ENCODE measurements at places on chromosomes 5 and 9.
A peak's percentile ranks its signal among the peaks of the same experiment; 100 is the strongest.

GRCh38 chr5:149434162-149435014 lies 55.3 kb upstream of the IL17B start:
- peak; percentile 23 for DNase-seq

DNA sequence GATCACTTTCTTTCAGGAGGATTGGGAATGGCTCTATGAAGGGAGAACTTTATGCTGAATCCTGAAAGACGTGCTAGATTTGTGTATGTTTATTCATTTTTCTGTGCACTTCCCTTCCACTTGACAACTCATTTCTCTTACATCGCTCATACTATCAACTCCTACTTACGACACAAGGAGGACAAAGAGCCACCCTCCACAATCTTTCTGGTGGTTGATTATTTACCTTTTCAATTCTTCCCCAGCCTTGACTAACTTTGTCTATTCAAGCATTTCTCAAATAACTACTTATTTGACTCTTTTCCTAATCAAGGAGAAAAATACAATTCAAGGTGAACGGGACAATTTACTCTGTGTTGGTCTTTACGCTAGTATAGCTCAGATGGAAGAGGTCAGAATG lies 622.1 kb downstream of the TLR4 start:
- DNase-seq = no peak

GRCh38 chr9:94700445-94700844 lies 26.1 kb upstream of the AOPEP start:
- no peak for DNase-seq

DNA sequence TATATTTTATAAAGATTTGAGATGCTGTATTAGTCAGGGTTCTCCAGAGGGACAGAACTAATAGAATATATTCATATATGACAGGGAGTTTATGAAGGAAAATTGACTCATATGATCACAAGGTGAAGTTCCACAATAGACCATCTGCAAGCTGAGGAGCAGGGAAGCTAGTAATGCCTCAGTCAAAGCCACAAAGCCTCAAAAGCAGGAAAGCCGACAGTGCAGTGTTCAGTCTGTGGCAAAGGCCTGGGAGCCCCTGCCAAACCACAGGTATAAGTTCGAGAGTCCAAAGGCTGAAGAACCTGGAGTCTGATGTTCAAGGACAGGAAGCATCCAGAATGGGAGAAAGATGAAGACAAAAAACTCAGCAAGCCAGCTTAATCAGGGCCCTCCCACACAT lies 382.2 kb downstream of the LRRC70 start:
- no peak for DNase-seq

DNA sequence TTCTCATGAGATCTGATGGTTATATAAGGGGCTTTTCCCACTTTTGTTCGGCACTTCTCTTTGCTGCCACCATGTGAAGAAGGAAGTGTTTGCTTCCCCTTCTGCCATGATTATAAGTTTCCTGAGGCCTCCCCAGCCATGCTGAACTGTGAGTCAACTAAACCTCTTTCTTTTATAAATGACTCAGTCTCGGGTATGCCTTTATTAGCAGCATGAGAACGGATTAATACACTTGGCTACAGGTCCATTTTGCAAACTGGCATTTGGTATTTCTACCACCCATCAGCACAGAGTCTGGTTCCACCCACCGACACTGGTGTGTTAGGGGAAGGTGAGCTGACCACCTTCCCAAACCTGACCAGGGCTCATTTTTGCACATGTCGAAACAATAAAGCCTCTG lies 47.9 kb upstream of the RARS1 start:
- no peak for DNase-seq

DNA sequence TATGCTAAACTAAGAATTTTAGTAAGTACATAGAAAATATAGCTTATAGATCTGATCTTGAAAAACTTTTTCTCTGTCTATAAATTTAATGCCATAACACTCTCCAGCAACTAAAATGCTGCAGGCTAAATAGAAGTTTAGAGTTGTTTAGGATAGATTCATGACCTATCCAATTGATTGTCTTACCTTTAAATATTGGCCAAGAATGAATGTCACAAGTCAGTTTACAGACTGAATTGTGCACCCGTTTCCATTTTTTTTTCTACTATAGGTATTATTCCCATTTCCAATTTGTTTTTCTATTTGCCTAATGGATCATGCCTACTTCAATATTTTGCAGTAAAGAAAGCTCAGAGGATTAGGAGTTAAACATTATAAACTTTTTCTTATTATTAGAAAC lies 129.5 kb downstream of the MLLT3 start:
- DNase-seq = no peak

DNA sequence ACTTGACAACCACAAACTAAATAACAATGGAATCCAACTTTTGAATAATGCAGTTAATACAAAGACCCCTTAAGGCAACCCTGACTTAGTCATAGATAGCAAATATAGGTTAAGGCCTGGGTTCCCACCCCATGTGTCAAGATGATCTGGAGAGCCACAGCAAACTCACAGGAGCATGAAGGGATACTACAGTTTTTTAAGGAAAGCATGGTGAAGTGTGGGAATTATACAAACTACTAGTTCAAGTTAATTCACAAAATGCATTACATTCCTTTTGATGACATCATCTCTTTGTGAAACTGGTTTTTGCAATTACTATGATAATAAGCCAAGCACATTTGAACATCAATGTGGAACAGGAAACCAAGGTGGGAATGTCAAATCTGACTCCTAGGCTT lies 50.6 kb downstream of the LHFPL2 start:
- DNase-seq = no peak

DNA sequence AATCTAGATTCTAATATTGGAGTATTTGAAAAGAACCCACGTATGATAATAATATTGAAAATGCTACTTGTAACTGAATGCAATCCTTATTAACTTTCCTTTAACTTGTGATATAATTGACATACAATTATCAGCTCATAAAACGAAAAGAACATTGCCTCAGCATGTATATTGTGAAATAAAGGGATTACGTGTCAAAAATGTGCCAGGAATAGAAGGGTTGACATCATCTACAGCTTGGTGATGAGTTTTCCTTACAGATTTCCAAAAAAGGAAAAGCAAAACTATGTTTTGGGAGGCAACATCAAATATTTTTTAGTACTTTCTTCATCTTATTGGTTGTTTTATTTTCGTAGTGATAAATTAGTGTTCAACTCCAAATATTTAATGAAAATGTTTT lies 266.0 kb upstream of the PTGER4 start:
- no peak for DNase-seq

GRCh38 chr9:72534931-72535330 lies 13.5 kb downstream of the TMC1 start:
- no peak for DNase-seq

DNA sequence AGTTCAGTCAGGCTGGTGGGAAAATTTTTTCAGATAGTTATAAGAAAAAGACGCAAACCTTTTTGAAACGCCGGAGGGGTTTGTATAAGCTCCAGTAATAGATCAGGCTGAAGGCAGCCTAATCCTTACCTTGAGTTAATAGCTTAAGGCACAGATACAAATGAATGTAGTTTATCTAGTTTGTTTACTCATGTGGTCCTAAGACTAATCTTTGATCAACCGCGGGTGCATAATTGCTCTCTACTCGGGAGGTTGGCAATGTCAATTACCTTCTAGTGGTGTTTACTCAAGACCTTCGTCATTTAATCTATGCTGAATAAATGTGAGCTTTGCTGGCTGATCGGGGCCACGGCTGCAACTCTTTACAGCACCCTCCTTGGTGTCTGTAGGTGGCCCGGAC lies 665 bp upstream of the INSL4 start:
- DNase-seq = no peak

GRCh38 chr5:158267228-158267627 lies 408.3 kb upstream of the CLINT1 start:
- no peak for DNase-seq

DNA sequence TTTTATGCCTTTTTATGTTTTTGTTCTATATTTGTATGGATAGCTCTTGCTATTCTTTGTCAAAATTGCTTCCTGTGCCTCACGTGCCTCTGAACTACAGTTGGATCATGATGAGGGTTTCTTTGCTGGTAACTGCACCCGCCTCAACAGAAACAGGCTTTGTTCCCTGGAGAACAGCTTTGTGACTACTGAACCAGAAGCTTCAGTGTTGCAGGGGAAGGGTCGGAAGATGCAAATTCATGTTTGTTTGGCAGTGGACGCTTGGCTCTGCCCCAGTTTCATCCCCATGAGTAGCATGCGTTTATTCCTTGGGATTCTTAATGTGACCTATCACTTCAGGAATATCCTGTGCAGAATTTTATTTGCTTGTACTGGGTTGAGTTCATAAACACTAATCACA lies 959.1 kb upstream of the WWC1 start:
- DNase-seq = no peak

GRCh38 chr5:132427281-132428146 lies 58.0 kb downstream of the SLC22A5 start:
- DNase-seq = peak; percentile 38

GRCh38 chr9:121059998-121060636 lies 10.0 kb upstream of the C5 start:
- no peak for DNase-seq

- DNase-seq = no peak
Measured at GRCh38 chr9:36826581-36826980, 207.5 kb downstream of the PAX5 start.

DNA sequence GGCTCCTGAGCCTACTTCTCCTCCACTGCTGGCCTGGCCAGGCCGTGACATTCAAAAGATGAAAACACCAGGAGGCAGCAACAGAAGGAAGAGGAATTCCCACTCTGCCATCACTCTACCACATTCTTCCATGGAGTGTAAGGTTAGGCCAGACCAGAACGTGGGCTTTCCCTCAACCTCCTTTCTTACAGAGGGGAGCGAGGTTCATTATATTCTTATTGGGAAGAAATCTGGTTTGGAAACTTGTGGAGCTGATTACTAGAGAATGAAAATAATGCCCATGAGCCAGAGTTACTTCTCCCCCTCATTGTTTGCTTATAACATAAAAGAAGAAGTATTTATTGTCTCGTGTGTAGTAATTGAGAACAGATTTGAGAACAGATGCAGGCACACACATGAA lies 136.3 kb upstream of the BASP1 start:
- DNase-seq = no peak

- DNase-seq = no peak
Measured at GRCh38 chr5:180823940-180824629, 21.5 kb upstream of the MGAT1 start.

DNA sequence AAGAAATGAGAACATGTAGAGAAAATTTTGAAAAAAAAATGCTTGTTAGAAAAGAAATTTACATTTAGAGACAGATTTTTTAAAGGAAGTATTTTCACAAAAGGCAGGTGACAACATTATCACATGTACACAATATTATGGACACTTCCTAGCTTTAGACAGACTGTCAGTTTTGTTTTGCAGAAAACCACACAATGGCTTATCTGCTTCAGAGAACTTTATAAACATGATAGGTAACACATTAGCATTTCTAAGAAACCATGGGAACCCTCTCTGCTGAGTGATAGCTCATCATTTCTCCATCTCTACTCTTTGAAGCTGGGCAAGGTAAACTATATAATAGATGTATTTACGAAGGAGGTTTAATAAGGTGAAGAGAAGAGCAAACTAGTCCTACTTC lies 25.6 kb downstream of the POU5F2 start:
- DNase-seq = no peak

GRCh38 chr9:136238342-136238732 lies 7.3 kb downstream of the QSOX2 start:
- no peak for DNase-seq

DNA sequence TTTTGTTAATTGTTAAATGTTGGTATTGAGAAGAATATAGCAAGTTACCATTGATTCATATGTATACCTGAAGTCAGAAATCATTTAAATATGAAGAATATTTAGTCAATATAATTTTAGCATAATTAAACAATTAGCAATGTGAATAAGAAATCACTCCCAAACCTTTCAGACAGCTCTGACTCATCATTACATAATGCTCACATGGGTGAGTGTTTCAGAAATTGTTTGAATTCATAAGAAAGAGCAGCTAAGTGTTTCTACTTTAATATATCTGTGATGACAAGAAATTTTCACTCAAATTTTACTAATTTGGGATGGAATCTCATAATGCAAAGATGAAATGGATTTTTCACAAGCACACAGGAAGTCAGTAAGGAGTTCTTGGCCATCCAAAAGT lies 42.0 kb upstream of the CDC42SE2 start:
- no peak for DNase-seq

DNA sequence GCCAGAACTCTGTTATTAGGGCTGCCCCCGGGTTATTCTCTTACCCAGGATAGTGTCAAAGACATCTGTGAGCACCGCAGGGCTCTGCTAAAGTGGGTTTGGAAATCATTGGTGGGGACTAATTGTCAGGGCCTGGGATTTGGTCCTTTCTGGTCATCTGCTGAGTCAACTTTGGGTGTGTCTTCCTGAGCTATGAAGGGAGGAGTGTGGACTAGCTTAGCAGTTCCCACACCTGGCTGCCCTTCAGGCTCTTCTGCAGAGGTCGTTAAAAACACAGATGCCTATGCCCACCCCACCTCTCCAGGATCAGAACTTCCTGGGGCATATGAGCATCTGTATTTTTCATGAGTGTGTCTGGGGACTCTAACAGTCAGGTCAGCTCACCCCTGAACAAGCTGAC lies 352.2 kb downstream of the SLIT3 start:
- no peak for DNase-seq

- DNase-seq = no peak
Measured at GRCh38 chr5:39850291-39850690, 425.5 kb upstream of the DAB2 start.

DNA sequence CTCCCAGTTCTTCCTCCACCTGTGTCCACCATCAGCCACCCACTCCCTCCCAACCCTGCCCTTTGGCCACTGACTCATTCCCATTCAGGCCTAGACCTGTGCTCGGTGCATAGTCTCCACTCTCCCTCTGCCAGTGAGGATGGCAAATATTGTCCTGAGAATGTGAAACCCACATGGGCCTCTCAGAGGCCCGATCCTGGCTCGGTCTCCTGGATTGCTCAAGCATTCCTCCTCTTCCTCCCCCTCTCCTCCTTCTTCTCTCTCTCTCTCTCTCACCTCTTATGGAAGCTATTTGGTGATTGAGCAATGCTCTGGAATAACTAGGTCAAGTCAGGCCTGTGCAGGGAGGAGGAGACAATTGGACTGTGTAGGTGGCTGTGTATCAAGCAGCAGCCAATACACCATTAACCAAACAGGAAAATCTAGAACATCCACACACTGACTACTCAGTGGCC lies 99.9 kb downstream of the KLF4 start:
- no peak for DNase-seq

DNA sequence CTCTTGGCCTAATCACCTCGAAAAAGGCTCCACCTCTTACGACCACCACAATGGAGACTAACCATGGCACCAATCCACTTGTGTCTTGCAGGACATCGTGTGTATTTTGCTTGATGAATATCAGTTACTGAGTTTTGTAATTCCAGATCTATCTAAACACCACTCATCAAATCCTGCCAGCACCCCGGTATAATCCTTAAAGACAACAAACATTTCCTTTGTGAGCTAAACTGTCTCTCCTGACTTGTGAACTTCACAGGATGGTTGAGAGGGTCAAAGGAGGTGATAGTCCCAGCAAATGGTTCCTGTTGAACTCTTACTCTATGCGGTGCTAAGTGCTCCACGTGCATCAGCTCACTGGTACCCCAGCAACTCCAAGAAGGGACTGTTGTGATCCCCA lies 4.0 kb upstream of the TOR1B start:
- DNase-seq = no peak

- DNase-seq = no peak
Measured at GRCh38 chr5:172430354-172430753, 24.0 kb downstream of the SH3PXD2B start.

- DNase-seq = no peak
Measured at GRCh38 chr9:96241391-96241809, 60.6 kb downstream of the HSD17B3 start.

Measured in activated T-helper 1 cell treated with anti-CD3 and anti-CD28 coated beads, Interleukin-2, amount 50 U/mL, for 16 hours (primary cell).